ENCODE measurements at places on chromosomes 7 and 10. TPM values are rescaled to one million over a fixed set of nuclear protein-coding genes. Genes with fewer than 3 reads are reported as not detected.

GRCh38 chr7:20030915-20031362, 186.2 kb downstream of the MACC1 start:
- H3K27me3 ChIP-seq: no peaks in the 10 kb centered on the region
- peaks cover 5% of the 10 kb centered on the region for H3K4me1 ChIP-seq
- no peak overlapping the region for H3K4me3 ChIP-seq
- no peak for DNase-seq
- H3K36me3 ChIP-seq: no peaks in the 10 kb centered on the region

GRCh38 chr10:17847585-17848296, 38.6 kb downstream of the MRC1 start:
- no peak for DNase-seq
- H3K27me3 ChIP-seq: no peaks in the 10 kb centered on the region
- H3K36me3 ChIP-seq: no peaks in the 10 kb centered on the region
- H3K4me3 ChIP-seq: no peak overlapping the region
- no peak overlapping the region for H3K27ac ChIP-seq

GRCh38 chr7:52862321-52862720, 173.1 kb upstream of the POM121L12 start:
- no peaks in the 10 kb centered on the region for H3K27me3 ChIP-seq
- no peaks in the 10 kb centered on the region for H3K36me3 ChIP-seq
- no peak overlapping the region for H3K4me3 ChIP-seq
- DNase-seq: no peak

- H3K27ac ChIP-seq: no peak overlapping the region
- H3K4me3 ChIP-seq: no peak overlapping the region
- peaks cover 7% of the 10 kb centered on the region for H3K4me1 ChIP-seq
Measured at GRCh38 chr7:29271319-29271658, 76.7 kb downstream of the CHN2 start.

DNA sequence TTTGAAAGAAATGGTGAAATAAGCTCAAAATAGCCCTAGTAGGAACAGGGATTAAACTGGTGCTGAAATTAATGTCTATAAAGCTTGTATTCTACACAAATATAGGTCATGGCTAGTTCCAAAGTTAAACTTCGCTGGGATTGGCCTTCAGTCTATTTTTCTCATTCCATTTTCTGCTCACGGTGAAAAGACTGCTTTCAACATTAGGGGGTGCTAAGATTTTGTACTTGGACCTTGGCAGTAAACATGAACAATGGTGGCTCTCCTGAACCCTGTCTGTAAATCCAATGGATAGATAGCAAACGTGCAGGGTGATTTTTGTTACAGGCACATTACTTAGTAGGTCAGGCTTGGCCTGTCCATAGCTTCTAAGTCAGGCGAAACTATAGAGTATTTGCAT, 36.0 kb upstream of the RSU1 start:
- H3K4me1 ChIP-seq: peaks cover 30% of the 10 kb centered on the region
- no peak for DNase-seq
- H3K27ac ChIP-seq: no peak overlapping the region
- no peak overlapping the region for H3K4me3 ChIP-seq
- H3K27me3 ChIP-seq: no peaks in the 10 kb centered on the region

DNA sequence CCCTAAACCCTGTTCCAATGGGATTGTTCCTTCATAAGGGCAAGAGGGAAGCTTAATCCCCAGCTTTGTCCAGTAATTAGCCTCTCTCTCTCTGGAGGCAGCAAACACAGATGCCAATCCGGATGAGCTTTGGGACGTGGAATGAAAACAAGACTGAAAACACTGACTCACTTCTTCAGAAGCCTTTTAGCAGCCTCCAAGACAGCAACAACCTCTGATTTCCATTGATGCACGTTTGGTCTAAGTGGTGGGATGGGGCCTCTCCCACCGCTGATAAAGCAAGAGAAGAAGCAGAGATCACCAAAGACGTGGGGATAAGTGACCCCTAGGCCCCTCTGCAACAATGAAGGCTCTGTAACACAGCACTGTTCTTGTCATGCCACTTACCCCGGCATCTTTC, 5.8 kb upstream of the GFRA1 start:
- peak; percentile 14 for DNase-seq
- H3K27ac ChIP-seq: peak overlapping the region; percentile 85
- H3K4me1 ChIP-seq: peaks cover 50% of the 10 kb centered on the region
- H3K36me3 ChIP-seq: peaks cover 4% of the 10 kb centered on the region

DNA sequence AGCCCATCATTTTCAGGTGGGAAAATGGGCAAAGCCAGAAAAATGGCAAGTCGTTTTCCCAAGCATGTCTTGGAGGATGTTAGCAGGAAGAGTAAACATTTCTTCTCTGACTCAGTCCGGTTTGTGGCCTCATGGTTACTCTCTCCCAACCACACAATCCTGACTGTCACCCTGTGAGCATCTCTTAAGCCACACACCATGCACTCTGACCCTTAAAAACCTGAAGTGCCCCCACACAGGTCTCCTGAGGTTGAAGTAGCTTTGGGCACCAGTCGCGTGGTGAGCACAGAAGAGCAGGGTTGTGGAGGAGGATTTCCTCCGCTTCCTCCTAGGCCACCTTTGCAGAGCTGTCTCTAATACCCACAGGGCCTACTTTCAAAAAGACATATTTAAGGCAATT, 387.3 kb upstream of the NPVF start:
- no peak overlapping the region for H3K27ac ChIP-seq
- DNase-seq: no peak
- no peaks in the 10 kb centered on the region for H3K4me1 ChIP-seq
- no peaks in the 10 kb centered on the region for H3K27me3 ChIP-seq

DNA sequence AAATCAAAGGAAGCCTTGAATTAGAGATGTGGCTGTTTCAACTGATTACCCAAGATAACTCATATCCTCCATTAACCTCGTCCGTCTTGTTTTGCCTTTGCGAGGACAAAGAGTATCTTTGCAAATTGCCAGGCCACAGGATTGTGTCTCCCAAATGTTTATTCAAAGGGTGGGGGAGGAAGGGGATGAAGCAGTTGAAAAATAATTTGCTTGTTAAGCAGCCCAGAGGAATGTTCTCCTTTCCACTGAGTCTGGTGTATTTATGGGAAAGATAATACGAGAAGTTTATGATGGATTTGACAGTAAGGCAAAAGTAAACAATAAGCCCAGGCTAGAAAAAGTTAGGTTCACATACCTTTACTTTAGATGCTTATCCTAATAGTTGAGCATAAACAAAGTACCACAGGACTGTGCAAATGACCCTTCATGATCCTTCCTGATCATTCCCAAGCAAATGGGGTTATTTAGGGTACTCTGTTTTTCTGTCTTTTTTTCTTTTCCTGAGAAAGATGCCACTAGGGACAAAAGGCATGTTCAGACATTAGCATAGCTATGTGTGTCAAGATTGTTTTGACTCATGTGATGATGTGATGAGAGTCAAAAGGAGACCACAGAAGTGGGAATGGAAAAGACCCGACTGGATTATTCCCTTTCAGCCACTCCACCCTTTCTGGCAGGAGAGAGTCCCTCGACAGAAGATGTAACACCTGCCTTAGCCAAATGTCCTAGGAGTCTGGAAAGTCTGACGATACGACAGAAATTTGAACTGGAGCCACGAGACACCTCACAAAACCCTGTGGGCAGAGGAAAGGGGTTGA, 243.0 kb upstream of the GLI3 start:
- H3K27me3 ChIP-seq: no peaks in the 10 kb centered on the region
- peaks cover 15% of the 10 kb centered on the region for H3K4me1 ChIP-seq
- no peaks in the 10 kb centered on the region for H3K36me3 ChIP-seq
- no peak overlapping the region for H3K4me3 ChIP-seq
- H3K27ac ChIP-seq: no peak overlapping the region
- DNase-seq: no peak

GRCh38 chr10:119241066-119241465, 33.7 kb downstream of the GRK5 start:
- DNase-seq: no peak
- no peaks in the 10 kb centered on the region for H3K36me3 ChIP-seq
- H3K27ac ChIP-seq: no peak overlapping the region

DNA sequence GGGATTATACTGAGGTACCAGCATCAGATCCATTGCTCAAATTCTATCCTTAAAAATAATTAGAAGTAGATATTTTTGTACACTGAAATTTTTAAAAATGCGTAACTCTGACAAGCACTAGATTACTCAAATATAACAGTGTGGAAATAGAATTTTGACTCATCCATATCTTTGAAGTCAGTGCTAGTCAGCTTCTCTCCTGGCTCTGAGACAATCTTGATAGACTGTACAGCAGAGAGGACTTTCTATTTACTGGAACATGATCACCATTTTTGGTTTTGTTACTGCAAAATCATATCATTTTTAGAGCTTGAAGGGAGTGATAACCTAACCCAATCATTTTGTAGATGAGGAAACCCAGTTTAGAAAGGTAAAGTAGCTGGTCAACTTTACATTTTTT, 195.0 kb downstream of the MTERF1 start:
- no peak overlapping the region for H3K27ac ChIP-seq
- H3K4me1 ChIP-seq: no peaks in the 10 kb centered on the region
- no peak for DNase-seq
- no peak overlapping the region for H3K4me3 ChIP-seq

GRCh38 chr7:23373151-23374004, 74.2 kb downstream of the MALSU1 start:
- H3K27ac ChIP-seq: no peak overlapping the region
- H3K27me3 ChIP-seq: no peaks in the 10 kb centered on the region
- no peak overlapping the region for H3K4me3 ChIP-seq
- H3K4me1 ChIP-seq: peaks cover 22% of the 10 kb centered on the region
- DNase-seq: no peak

DNA sequence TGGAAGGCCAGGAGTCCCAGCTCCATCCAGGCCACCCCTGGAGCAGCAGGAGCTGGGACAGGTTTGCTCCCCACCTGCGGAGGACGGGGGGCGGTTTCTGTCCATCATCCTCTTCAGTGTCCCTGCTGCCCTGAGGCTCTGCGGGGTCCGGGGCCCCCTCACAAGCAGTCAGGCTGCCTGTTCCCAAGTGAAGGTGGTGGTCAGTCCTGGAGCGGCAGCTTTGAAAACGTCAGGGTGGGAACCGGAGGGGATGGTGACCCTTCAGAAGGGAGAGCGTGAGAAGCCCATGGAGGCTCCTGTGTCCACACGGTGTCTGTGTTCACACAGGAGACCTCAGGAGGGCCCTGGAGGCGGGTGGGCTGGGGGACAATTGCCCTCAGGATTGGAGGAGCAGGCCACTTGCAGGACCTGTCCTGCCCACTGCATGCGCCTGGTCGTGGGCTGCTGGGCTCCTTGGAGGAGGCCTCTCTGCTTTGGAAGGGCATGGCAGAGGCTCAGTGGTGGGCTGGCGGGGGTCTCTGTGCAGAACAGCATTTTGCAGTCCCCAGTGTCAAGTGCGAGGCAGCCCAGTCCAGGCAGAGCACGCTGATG, 49.3 kb upstream of the INPP5A start:
- H3K4me1 ChIP-seq: peaks cover 11% of the 10 kb centered on the region
- H3K27ac ChIP-seq: no peak overlapping the region
- DNase-seq: no peak
- no peaks in the 10 kb centered on the region for H3K36me3 ChIP-seq
- no peaks in the 10 kb centered on the region for H3K27me3 ChIP-seq
- no peak overlapping the region for H3K4me3 ChIP-seq

GRCh38 chr10:126628746-126629145, 41.7 kb downstream of the C10orf90 start:
- H3K4me1 ChIP-seq: peaks cover 4% of the 10 kb centered on the region
- no peak overlapping the region for H3K4me3 ChIP-seq
- no peaks in the 10 kb centered on the region for H3K36me3 ChIP-seq
- H3K27ac ChIP-seq: no peak overlapping the region
- H3K27me3 ChIP-seq: no peaks in the 10 kb centered on the region

DNA sequence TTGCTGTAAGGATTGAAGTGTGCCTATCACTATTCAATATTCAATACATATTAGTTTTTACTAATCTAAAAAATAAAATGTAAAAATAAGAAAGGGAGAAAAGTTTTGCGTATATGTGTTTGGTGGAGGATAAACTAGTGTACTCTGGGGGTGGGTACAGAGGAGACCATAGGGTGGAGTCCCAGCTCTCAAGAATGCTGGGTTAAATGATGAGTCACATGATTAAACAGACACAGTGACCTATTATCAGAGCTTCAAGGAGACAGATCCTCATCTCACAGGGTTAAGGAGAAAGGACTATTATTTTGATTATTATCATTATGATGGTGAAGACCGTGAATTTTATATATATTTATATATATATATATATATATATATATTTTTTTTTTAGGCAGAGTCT, 77.5 kb downstream of the AFAP1L2 start:
- no peak overlapping the region for H3K27ac ChIP-seq
- H3K27me3 ChIP-seq: no peaks in the 10 kb centered on the region
- peaks cover 32% of the 10 kb centered on the region for H3K4me1 ChIP-seq

DNA sequence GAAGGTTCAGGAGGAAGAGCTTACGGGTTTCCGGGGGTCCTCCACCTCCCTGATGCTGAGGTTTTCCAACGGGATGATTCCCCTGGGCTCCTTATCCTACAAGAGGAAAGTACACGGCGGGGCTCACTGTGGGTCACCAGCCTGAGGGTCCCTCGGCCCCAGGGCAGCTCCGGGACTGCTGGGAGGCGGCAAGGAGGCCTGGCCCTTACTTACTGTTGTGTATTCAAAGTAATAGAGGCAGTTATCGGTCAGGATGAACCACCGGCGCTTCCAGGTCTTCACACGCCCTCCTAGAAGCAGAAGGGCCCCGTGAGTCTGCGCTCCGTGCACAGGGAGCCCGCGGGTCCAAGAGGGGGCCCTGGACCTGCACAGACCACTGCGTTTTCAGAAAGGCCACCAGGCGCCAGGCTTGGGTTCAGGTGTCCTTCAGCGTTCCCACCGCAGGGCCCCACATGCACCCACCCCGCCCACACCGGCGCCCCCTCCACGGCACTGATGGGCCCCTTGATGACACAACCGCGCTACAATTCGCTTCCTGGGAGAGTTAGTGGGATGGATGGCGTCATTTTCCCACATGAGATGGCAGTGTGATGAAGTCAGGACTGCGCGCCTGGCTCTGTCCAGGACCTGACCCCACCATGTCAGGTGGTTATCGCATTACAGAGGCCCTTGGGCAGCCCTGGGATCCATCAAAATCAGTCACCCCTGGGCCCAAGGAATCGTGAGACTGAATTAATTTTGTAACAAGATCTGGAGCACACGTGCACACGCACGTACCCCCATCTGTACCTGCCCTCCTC, 106.7 kb downstream of the CYTH3 start:
- H3K36me3 ChIP-seq: no peaks in the 10 kb centered on the region
- no peaks in the 10 kb centered on the region for H3K27me3 ChIP-seq
- peaks cover 12% of the 10 kb centered on the region for H3K4me1 ChIP-seq
- no peak overlapping the region for H3K4me3 ChIP-seq
- no peak for DNase-seq

GRCh38 chr10:121511943-121512342, 86.3 kb downstream of the FGFR2 start:
- no peak overlapping the region for H3K27ac ChIP-seq
- DNase-seq: no peak
- H3K27me3 ChIP-seq: peaks cover 52% of the 10 kb centered on the region
- no peak overlapping the region for H3K4me3 ChIP-seq

ADGRA1 gene
- total RNA-seq: 0.41 TPM

ZNF736 gene
- not detected for total RNA-seq

HMX2 gene
- not detected for total RNA-seq

OGDHL gene
- total RNA-seq: 10.6 TPM

ZNF365 gene
- 1.1 TPM for total RNA-seq

ACTA2 gene
- total RNA-seq: 7.0 TPM

IGFBP3 gene
- 40.2 TPM for total RNA-seq

TMEM273 gene
- 0.37 TPM for total RNA-seq

TDRD1 gene
- not detected for total RNA-seq

All from neural crest cell (in vitro differentiated cells).